Germinal center (tissue), 1 donor: ENCODE measurements at places on chromosomes 12 and 14.

- no peak for DNase-seq
Observed at GRCh38 chr12:55720894-55721444, 776 bp downstream of the RDH5 start.

DNA sequence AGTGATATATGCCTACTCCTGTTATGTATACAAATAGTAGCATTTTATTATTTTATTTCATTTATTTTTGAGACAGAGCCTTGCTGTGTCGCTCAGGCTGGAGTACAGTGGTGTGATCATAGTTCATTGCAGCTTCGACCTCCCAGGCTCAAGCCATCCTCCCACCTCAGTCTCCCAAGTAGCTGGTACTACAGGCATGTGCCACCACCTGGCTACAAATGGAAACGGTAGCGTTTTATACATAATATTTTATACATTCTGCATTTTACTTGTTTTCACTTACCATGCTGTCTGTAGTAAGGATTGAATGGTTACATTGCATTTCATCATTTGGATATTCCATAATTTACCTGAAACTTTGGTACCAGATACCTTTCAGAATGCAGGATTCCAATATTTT lies 14.1 kb downstream of the C1R start:
- DNase-seq, result no peak

- no peak for DNase-seq
Observed at GRCh38 chr12:75666939-75667334, 155.5 kb upstream of the KRR1 start.

DNA sequence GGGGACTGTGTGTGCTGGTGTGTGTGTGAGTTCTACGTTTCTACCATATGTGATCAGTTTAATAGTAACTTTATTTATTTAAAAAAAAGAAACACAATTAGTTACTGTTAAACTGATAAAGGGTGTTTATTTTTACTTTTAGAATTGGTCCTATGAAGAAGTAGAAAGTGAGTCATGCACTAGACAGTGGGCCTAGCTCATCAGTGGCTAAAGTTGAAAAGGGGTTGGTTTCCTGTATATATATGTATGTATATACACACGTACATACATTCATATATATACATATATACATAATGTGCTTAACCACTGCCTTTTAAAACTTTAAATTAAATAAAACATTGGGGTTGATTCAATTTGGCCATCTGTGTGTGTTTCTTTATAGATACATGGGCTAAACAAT lies 68.8 kb upstream of the TMEM263 start:
- DNase-seq, result no peak

DNA sequence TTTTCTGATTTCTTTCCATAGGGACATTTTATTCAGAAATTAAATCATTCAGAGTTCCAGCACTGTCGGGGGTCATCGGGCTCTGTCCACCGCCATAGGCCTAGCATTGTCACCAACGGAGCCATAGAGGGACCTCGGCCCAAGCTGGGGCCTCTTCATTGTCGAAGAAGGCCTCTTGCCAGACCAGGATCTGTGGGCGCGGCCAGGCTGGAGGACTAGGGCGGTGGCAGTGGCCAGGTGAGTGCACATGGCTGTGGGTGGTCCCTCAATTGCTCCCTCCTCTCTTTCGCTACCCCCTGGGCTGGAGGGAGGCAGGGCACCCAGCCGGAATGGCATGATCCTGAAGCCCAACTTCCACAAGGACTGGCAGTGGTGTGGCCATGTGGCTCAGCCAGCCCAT lies 10.6 kb upstream of the SPSB2 start:
- no peak for DNase-seq

- DNase-seq, result no peak
Observed at GRCh38 chr12:95733141-95733825, 57.3 kb downstream of the NTN4 start.

DNA sequence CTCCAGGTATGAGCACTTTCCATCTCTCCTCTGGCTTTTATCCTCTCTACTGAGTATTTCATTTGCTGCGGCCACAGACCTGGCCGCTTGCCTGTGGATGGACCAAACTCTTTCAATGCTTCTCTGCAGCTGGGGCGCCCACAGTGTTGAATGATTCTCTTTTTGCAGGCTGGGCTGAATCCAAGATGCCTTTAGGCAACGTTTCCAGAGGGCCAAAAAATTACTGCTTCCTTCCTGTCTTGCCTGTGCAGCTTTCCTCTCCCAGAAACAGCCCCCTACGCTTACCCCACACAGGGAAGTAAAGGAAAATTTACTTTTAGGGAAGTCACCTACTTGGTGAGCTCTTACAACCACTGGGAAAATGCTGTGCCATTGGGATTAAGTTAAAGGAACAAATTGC lies 55.6 kb upstream of the JDP2 start:
- DNase-seq, result no peak

GRCh38 chr12:26401874-26402273 lies 206.5 kb downstream of the SSPN start:
- DNase-seq, result no peak

DNA sequence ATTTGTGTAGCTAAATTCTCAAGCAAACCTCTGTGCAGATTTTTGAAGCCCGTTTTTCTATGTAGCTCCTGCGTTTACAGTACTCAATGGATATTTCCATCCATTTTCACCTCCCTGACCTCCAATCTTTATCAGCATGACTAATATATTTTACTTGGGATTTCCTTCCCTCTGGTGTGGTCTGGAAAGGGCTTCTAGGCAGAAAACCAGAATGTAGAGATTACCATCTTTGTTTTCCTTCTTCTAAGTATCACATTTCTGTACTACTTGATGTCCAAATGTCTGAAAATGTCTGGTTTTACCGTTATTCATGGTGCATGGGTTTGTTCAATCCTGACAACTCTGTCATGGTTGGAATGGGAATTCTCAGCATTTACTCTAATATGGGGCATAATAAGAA lies 907.6 kb upstream of the FLRT2 start:
- no peak for DNase-seq

GRCh38 chr12:28242496-28243309 lies 52.4 kb downstream of the CCDC91 start:
- DNase-seq, result no peak

DNA sequence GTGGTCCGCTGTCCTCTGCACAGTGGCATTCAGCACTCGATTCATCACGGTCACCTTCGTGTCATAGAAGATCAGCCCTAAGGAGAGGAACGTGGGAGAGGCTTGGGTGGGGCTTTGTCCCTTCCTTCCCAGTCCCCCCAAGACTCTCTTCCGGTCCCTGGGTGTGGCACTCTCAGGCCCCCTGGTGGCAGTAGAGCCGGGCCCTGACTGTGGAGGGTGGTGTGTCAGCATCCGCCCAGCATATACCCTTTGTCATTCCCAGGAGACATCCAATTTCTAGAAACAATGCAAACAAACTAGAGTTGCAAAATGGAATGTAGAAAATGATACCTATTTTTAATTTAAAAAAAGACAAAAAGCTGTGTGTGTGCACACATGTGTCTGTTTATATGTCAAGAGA lies 45.0 kb downstream of the TRAFD1 start:
- DNase-seq, result peak; percentile 50

GRCh38 chr14:52413729-52414408 lies 99.8 kb downstream of the PTGER2 start:
- no peak for DNase-seq

GRCh38 chr12:40963751-40964150 lies 224.4 kb upstream of the PDZRN4 start:
- no peak for DNase-seq

- no peak for DNase-seq
Observed at GRCh38 chr12:110307372-110307771, 26.3 kb downstream of the ATP2A2 start.

DNA sequence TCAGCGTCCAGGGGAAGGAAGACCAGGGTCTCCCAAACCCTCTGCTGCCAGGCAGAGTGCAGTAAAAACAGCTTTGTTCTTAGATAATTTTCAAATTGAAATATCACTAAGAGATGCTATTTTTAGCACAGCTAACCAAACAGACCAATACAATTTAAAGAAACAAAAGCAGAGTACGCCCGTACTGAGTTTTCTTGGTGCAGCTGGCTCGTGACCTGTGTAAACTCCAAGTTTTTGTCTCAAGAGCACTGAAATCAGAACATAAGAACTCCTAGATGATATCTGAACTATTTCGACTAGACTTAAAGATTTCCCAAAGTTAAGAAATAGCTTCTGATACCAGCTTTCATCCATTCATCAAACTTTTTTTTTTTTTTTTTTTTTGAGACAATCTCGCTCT lies 10.3 kb downstream of the ARF3 start:
- DNase-seq, result no peak

GRCh38 chr12:52828591-52829021 lies 5.5 kb downstream of the KRT79 start:
- no peak for DNase-seq

DNA sequence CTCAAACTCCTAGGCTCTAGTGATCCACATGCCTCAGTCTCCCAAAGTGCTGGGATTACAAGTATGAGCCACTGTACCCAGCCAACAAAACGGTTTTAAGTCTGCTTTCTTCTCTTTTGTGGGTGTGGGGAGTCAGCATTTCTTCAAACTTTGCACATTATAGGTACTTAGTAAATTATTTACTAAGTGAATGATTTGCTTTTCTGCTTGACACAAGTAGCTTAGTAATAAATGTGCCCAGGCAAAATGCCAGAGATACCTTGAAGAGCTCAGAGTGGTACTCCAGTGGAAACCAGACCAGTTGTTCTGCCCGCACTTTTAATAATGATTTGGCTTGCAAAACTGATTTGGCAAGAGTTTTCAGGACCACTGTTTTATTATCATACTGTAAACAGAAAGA lies 15.0 kb downstream of the DEPDC4 start:
- DNase-seq, result no peak

DNA sequence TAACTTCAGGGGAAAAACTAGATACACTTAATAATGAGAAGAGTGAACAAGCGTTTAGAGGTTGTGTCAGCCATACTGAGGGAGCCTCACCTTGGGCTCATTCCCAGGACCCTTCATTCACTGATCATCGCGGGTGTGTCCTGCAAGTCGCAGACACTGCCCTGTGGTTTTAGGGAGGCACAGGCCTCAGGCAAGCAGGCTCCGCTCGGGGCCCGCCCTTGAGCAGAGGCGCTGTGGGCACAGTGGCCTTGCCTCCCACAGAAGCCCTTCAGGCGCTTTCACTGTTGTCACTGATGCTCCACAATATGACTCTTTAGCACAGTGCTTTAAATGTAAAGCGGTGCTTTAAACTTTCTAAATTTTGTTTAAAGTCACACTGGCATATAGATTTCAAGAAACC lies 67.4 kb downstream of the DDX51 start:
- DNase-seq, result no peak

DNA sequence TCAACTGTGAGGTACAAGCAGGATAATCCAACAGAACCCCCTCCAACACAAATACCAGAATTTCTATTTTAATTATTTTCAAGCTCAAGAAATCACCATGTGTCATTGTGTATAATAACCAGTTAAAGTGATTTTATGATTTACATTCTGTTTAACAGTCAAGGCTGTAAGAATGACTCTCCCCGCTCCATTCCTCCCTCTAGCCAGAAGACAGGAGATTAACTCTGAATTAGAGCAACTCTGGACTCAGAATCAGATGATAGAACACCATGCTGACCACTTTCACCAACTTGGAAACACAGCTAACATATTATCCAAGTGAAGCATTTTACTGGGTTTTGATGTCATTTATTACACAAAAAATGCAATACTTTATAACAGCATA lies 71.9 kb downstream of the ATP2B1 start:
- DNase-seq, result no peak

GRCh38 chr12:104546575-104546974 lies 89.8 kb downstream of the CHST11 start:
- DNase-seq, result no peak

- DNase-seq, result no peak
Observed at GRCh38 chr14:101980700-101981099, 16.3 kb downstream of the DYNC1H1 start.

- no peak for DNase-seq
Observed at GRCh38 chr12:88638388-88638787, 58.1 kb upstream of the KITLG start.

DNA sequence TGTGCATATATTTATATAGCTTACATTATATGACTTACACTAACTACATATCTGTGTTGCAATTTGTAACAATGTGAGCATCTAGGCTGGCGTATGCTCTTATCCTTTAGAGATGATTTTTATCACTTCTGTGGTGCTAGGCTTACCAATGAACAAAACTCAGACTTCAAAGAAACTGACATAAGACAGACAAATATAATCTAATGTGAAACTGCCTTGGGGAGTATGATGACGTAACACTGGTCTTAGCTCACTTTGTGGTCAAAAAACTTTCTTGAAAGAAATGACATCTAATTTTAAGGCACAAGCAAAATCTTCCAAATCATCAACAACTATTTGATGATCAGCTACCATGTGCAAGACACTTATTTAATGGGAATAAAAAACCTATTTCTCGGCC lies 50.0 kb downstream of the SOX5 start:
- DNase-seq, result no peak

DNA sequence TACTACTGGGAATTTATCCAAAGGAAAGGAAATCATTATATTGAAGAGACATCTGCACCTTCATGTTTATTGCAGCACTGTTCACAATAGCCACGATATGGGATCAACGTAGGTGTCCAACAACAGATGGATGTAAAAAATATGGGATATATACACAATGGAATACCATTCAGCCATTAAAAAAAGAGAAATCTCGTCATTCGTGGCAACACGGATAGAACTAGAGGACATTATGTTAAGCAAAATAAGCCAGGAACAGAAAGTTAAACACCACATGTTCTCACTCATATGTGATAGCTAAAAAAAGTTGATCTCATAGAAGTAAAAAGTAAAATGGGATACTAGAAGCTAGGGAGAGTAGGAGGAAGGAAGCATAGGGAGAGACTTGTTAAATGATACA lies 82.9 kb upstream of the CLMN start:
- DNase-seq, result no peak

DNA sequence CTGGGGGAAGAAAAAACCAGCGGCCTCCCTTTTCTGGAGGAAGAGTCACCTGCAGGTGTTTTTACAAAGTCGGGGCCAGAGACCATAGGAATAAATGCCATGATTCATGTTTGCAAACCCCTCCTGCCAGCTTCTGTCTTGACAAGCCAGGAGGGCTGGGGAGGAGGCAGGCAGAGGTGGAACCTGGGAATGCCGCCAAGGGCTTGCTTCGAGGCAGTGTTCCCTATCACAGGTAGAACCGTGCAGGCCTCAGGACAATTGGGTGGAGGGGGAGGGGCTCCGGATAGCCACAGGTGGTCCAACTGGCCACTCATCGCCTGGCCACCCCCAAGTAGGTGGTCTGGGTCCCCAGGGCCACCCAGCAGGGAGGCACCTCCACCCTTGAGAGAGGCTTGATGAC lies 14.2 kb upstream of the DLK1 start:
- no peak for DNase-seq
